Right atrium auricular region (tissue), 2 donors: ENCODE measurements at places on chromosomes 4 and X. TPM values are rescaled to one million over a fixed set of nuclear protein-coding genes. Genes with fewer than 3 reads are reported as not detected.

Gene FNIP2
- total RNA-seq: 38.3 TPM

Gene DGKK
- total RNA-seq: not detected

Gene BEX2
- total RNA-seq: 16.4 TPM

Gene SSX4B
- not detected for total RNA-seq

Gene VEGFC
- 8.6 TPM for total RNA-seq

Gene SYN1
- total RNA-seq: 6.4 TPM

Gene UNC5C
- total RNA-seq: 3.8 TPM

Gene C1QTNF7
- total RNA-seq: 2.9 TPM

Gene BST1
- total RNA-seq: 9.5 TPM

Gene GPR50
- total RNA-seq: not detected

Gene CYBB
- 19.7 TPM for total RNA-seq

Gene CD38
- total RNA-seq: 3.1 TPM
